ENCODE measurements at places on chromosomes 6 and 20.

DNA sequence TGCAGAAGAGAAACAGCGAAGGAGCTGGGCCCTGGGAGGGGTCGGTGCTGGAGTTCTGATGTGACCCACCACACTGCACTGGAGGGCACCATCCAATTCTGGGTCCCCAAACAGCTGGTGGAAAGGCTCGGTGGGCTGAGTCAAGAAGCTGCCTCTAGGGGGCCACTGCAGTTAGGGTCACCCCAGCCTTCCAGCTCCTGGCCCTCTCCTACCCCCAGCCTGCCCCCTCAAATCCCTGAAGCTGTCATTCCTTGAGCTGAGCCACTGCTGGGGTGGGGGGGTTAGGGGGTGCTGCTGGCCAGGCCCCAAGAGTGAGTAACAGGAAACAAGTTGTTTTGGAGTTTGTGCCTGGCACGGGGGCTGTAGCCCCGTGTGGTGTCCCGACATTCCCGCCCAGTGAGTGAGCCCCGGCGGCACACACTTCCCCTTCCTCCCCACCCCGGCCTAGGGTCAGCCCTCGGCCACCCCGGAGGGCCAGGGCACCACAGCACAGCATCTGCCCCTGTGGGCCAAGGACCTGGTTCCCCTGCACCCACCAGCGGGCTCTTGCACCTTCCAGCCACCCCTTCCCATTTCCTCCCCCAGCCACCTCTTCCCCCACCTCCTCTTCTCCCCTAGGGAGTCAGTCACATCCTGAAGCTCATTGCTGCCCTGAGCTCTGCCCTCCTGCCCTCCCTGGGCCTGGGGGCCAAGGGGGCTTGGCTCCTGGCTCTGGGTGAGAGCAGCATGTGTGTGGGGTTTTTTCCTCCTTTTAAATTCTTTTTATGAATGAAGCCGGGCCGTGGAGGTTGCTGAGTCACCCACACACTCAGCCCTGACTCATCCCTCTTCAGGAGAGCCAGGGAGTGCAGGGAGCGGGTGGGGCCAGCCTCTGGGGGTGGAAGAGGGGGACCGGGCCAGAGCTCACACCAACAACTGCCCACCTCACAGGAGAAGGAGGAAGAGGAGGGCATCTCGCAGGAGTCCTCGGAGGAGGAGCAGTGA lies 4.6 kb downstream of the SMIM29 start:
- DNase-seq = peak; percentile 94

DNA sequence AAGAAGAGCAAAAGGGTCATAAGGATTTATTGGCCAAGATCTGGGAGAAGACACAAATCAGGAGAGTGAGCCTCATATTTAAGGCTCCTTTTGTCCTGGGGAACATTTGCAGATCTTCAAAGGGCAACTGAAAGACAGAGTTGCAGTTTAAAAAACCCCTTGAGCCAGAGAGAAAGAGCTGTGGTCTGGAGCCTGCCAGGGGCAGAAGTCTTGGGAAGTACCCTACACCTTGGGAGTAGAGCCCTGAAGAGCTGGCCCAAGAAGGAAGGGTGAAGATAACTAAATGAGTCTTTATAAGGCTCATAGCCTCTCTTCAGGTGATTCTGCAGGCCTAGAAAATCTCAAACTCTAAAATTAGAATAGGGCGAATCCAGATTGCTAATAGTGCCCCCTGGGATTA lies 40.0 kb upstream of the ERVFRD-1 start:
- no peak for DNase-seq

DNA sequence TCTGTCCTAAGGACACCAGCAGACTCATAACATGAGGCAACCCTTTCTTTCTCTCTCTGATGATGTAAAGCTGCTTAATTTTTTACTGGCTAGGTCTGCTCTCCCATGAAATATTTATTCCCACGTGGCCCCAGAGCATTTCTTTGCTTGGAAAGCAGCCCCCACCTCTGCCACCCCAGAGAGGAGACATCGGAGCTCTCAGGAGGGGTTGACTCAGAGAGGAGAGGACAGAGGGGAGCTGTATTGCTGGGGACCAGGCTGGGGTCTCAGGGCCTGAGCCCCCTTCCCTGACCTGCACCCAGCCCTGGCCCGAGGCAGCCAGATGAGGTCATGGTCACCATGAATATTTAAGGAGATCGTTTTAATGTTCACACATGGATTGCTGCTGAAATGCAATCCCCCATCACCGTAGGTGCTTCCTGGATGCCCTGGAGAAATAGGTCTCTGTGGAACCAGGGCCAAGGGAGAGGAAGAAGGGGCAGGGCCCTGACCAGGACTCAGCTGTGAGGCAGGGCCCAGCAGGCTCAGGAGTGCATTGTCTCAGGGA lies 117.5 kb downstream of the DLL1 start:
- DNase-seq = no peak

- no peak for DNase-seq
Observed at GRCh38 chr6:56790414-56790813, 147.7 kb upstream of the DST start.

- no peak for DNase-seq
Observed at GRCh38 chr6:19811397-19812079, 25.6 kb upstream of the ID4 start.

GRCh38 chr6:134374491-134375219 lies 56.7 kb upstream of the SGK1 start:
- DNase-seq = peak; percentile 26

DNA sequence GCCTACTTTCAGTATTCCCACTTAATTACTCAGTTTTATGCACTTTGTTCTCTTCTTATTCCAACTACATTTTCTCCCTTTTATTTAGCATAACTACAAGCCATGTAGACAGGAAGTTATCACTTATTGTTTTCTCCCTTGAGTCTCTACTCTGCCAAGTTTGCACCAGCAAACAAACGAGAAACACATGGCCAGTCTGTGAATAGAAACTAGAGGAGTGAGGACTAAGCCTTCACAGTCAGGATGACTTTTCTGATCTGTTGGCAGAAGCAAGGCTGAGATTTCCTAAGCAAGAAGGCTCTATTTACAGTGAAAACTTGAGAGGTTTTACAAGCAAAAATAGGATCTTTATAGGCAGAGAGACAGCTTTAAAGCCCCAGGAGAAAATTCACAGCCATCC lies 69.8 kb upstream of the TINAG start:
- no peak for DNase-seq

- peak; percentile 23 for DNase-seq
Observed at GRCh38 chr6:124819346-124819745, 142.9 kb upstream of the RNF217 start.

DNA sequence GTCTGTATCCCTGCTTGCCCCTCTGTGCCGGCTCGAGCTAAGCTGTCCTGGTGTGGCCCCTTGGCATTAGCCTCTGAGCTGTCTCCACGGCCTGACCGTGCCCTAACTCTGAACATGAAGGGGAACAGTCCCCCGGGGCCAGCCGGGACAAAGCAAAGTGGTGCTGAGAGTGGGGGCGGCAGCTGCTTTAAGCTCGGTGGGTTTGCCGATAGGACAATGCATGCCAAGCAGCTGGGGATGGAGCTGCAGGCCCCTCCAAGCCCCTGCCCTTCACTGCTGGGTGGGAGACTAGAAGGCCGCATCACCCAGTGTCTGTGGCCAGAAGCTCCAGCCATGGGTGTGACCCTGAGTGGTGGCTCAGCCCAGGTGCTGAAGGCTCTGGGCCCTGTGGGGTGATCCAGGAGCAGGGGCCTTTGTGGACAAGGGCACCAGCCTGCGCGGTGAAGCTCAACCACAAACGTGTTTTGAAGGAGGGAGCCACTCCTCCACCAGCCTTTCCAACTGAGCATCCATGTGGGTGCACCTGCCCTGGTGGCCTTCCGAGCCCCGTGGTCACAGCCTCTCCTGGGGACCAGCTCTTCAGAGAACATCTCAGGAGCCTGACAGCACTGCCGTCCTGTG lies 242.5 kb downstream of the ERMARD start:
- DNase-seq = no peak

- no peak for DNase-seq
Observed at GRCh38 chr6:33654831-33655554, 33.9 kb downstream of the ITPR3 start.

- DNase-seq = no peak
Observed at GRCh38 chr6:45535933-45536332, 158.2 kb upstream of the SUPT3H start.

DNA sequence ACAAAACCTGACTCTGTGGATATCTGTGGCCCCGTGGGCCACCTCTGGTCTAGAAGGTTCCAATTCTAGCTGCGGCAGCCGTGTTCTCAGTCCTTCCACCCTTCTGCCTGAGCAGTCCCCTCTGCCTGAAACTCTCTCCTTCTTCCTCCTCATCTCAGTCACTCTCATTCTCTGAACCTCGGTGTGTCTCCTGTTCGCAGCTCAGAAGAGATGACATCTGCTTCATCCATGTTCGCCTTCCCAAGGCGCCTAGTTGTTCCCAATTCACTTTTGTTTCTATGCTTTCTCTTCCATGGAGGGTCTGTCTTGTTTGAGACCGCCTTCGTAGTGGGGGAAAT lies 95.5 kb downstream of the CEBPB start:
- no peak for DNase-seq

GRCh38 chr6:102895683-102896082 lies 1502.2 kb downstream of the GRIK2 start:
- no peak for DNase-seq

DNA sequence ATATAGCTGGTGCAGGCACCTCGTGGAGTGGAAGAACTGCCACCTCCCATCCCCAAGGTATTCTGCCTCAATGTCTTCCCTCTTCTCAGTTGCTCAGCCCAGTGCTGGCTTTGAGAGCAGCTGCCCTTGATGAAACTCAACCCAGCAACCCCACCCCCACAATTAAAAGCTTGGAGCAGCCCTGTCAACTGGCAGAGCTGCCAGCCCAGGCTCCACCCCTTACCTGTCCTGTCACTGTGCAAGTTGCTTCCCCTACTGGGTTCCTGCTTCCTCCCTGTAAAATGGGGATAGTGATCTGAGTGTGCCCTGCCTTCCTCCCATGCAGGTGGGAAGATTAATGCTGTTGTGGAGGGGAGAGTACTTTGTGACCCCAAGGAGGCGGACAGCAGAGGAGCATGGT lies 4.5 kb downstream of the TMEM63B start:
- DNase-seq = no peak

DNA sequence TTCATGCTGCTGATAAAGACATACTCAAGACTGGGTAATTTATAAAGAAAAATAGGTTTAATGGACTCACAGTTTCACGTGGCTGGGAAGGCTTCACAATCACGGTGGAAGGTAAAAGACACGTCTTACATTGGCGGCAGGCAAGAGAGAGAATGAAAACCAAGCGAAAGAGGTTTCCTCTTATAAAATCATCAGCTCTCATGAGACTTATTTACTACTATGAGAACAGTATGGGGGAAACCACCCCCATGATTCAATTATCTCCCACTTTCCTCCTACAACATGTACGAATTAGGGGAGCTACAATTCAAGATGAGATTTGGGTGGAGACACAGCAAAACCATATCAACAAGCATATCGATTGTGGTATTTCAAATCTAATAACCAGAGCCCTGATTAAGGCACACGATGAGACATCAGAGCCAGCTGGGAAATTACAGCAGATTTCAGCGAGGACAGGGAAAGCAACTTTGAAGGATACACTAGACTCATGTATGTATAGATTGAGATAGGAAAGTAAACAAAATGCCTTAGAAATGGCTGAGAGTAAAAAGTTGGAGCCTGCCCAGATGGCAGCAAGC lies 129.8 kb upstream of the GJE1 start:
- no peak for DNase-seq

DNA sequence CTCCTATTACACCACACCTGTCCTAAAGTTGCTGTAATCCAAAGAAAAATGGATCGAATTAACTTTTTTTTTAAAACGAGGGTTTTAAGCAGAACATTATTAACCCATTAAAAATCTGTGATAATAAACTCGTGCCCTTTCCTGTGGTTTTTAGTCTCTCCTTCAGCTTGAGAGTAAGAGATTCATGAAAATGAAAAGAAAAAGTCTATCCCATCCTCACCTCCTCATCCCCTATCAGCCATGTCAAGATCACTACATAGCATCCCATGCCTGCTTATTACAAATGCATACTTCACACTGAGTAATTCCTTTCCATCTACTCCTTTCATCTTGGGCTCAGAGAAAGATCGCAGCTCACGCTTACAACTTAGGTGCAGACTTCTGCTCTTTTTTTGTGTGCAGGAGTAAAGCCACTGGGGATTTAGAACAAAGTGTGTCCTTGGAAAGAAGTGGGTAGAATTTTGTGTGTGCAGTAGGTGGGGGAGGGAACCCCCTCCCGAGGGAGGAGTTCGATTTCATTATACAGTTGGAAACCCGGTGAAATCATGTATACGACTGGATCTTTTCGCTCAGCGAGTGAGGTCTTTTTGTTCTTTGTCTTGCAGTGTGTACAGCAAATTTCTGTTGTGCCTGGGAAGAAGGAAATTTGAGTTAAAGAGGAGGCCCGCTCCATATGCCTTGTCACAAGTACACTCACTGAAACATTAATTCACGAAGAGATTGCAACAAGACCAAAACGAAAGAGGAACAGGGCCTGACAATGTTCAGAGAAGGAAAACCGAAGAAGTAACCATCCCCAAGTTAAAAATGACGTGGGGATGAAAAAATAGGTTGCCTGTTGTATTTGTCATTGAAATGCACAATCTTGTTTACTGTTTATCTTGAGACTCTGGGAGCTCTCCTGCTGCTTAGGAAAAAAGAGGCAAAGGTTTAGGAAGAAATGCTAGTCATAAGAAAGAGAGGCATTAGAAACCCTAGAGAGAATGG lies 146.5 kb upstream of the ZNF217 start:
- DNase-seq = peak; percentile 84

- no peak for DNase-seq
Observed at GRCh38 chr20:16363506-16364319, 209.5 kb downstream of the KIF16B start.

- no peak for DNase-seq
Observed at GRCh38 chr6:71642120-71642519, 244.2 kb upstream of the RIMS1 start.

DNA sequence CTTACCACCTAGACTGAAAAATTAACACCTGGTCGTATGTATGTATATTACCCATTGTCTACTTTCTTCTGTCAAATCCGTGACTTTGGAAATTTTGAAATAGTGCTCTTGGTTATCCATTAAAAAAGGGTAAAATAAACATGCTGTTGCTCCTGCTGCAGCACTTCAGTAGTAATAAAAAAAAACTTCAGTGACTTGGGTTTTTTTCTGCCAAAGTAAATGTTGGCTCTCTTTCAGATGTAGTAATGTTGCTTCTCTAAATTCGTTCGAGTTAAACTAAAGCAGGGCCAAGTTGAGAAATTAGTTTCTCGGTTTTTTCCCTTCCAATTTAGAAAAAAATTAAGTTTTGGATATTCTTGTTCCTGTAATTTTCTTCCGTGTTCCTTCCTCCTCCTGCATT lies 34.2 kb downstream of the JARID2 start:
- no peak for DNase-seq

DNA sequence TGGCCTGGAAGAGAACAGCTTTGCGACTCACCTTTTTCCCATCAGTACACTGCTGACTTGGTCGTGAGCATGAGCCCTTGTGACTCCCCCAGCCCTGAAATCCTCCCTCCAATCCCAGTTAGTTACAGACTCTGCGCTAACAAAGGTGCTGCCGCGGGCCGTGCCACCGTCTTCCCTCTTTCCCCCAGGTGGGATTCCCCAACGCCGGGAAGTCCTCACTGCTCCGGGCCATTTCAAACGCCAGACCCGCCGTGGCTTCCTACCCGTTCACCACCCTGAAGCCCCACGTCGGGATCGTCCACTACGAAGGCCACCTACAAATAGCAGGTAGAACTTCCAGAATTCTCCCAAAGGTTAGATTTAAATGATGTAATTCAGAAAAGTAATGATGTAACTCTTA lies 16.1 kb downstream of the MTG2 start:
- DNase-seq = no peak
